ENCODE measurements at places on chromosomes 5 and 9.

DNA sequence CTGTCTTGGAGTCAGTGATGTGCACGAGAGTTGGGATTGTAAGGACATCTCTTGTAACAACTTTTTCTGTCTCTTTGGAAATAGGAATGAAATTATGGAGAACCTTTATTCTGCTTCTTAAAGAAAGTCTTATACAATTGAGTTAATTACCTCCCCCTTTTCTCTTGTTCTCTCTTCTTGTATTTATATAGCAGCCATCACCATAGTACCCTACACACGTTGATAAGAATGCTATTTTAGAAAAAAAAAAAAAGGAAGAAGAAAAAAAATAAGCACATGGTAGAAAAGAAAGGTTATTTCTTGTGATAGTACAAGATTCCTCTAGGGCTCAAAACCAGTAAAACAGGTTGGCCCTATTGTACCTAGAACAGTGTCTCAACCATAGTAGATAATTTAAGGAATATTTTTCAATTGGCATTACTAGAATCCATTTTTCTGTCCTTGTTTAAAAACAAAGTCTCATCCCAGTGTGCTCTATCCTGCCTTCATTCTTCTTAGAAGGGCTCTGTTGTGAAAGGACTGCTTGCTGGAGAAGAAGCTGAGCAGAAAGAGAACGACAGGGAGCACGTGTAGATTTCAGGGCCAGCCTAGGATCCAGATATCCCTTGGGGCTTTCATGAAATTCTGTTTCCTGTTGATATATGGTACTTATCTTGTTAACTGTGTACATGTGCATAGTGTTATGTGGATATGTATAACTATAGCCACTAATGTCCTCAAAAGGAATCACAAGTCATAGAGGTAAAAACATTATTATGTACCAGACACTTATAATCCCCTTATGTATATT is 392.3 kb upstream of the MEF2C start:
- no peak for DNase-seq

DNA sequence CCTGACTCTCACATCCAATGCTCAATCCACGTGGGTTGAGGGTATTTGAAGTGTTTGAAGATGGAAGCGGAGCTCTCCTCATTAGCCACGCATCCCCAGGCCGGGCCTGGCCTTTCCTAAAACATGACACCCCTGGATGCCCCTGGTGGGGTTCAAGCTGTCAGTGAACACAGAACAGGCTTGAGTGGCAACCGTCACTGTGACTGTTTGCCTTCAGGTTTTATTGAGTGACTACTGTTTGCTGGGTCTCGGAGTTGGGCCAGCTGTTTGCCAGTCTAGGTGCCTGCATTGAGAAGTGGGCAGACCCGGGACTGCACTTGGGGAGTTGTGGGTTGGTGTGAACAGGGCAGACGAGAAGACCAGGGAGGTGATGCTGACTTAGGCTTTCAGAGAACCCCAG is 7.8 kb upstream of the OLFM1 start:
- no peak for DNase-seq

DNA sequence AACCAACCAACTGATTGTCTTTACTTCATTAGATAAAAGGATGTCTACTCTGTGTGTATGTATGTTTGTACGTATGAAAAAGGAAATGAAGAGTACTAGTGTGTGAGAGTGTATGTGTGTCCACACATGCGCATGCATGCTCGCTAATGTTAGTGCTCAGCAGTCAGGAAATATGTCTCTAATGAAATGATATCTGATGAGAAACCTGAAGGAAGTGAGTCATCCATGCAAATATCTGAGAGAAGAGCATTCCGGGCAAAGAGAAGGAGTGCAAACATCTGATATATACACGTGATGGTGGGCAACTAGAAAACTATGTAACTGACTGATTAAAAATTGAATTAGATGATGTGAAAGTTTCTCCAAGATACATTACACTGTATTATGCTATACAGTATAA is 29.6 kb upstream of the UGCG start:
- DNase-seq, result no peak

- DNase-seq, result no peak
Measured at GRCh38 chr9:5263351-5264218, 32.4 kb downstream of the INSL4 start.

- DNase-seq, result no peak
Measured at GRCh38 chr5:151357792-151358191, 10.4 kb upstream of the SLC36A2 start.

GRCh38 chr9:119282476-119283077 is 86.7 kb downstream of the BRINP1 start:
- no peak for DNase-seq

DNA sequence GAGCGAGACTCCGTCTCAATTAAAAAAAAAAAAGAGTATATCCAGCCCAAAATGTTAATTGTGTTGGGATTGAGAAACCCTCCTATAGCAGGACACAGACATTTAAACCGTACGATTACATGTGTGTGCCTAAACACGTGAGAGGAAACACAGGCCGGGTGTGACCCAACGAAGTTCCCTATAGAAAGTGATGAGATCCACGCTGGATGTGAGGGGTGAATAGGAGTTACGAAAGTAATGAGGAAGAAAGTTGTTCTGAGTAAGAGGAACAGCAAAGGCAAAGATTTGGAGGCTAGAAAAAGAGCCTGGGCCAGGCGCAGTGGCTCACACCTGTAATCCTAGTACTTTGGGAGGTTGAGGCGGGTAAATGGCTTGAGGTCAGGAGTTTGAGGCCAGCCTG is 13.6 kb downstream of the NAIF1 start:
- no peak for DNase-seq

- no peak for DNase-seq
Measured at GRCh38 chr5:21739096-21739495, 1114.0 kb downstream of the CDH12 start.

DNA sequence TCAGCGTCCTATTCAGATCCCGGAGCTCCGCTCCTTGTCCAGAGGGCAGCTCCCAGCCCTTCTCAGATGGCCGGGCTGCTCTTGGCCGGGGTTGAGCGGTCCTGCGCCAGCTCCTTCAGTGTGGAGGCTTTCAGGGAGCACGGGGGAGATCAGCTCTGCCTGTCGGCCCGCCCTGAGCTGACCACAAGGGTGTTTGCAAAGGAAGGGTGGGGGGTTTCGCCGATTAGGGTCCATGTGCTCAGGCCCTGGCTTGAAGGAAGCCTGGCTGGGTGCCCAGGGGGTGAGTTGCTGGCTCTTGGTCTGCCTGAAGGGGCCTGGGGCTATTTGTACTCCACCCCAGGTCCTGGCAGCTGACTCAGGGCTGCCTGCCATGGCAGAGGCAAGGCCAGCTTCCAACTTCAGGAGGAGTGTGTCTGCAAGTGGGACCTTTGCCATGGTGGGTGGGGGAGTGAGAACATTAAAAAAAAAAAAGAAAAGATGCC is 250.1 kb upstream of the KLF4 start:
- no peak for DNase-seq

GRCh38 chr9:113523421-113524141 is 60.1 kb downstream of the RGS3 start:
- no peak for DNase-seq

GRCh38 chr5:127586811-127587210 is 62.1 kb upstream of the CTXN3 start:
- DNase-seq, result no peak

Data from Panc1 (cell line).